ENCODE measurements at places on chromosomes 2 and 18.
A peak's percentile ranks its signal among the peaks of the same experiment; 100 is the strongest.

GRCh38 chr2:2294183-2294690 is 36.8 kb downstream of the MYT1L start:
- no peak for DNase-seq

GRCh38 chr2:54909001-54909400 is 141.2 kb downstream of the RTN4 start:
- no peak for DNase-seq

- DNase-seq = no peak
Observed at GRCh38 chr2:110867078-110867477, 134.7 kb downstream of the ACOXL start.

DNA sequence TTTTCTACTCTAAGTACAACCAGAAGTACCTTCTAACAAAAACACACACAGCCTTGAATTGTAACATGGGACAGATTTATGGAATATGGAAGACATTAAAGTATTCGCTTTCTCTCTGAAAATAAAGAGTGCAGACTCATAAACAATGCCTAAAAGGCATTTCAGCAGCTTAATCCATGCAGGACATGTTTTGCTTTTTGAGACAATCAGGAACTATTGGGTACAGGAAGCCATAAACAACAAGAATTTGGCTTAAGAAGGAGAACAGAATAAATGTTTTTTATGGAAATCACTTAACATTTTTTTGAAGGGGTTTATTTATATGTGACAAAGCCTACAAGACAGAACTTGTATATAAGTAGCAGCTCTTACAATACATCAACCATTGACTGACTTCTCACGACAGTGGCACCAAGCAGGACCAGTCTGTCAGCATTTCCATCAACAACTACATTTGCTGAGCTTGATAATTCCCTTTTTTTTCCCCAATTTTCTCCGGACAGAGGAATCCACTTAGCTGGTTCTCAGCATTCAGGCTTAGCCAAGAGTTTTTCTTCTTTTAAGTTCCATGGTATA is 140.1 kb downstream of the EXOC6B start:
- no peak for DNase-seq

- DNase-seq = no peak
Observed at GRCh38 chr18:22113144-22113844, 56.1 kb upstream of the GATA6 start.

GRCh38 chr2:174395969-174396630 is 570 bp downstream of the SCRN3 start:
- no peak for DNase-seq

DNA sequence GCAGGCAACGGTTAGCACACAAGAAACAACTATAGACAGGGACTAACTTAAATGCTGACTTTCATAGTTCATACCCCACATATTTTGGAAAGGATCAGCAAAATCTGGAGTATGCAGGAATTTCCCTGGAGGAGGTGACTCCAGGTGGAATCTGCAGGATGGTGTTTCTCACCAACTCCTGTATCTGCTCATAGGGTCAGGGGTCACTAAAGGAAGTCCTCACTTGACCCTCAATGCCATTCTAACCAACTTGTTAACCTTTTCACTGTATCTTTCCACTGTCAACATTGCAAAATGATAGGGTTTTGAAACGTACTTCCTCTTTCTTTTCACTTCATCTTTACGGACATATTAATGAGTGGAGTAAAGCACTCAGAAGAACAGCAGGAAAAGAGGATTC is 207.0 kb upstream of the CXCR4 start:
- DNase-seq = no peak

GRCh38 chr2:46615986-46616485 is 136.7 kb downstream of the TMEM247 start:
- peak; percentile 36 for DNase-seq

DNA sequence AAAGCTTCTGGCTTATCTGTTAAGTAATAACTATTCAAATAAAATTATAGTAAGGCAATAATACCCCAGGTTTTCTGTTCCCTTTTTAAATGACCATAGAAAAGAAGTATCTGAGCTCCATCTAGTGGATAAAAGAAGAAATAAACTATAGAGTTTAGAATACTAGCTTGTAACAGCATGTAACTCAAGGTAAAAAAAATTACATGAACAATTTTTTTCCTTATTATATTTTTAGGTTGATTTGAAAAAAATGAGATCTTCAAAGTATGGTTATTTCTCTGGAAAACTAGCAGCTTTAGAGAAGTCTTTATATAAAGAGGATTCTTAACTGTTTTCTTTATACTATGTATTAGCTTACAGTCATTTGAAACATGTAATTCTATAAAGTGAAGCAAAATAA is 58.1 kb downstream of the NCKAP1 start:
- peak; percentile 21 for DNase-seq

GRCh38 chr2:54503192-54503591 is 47.1 kb downstream of the SPTBN1 start:
- DNase-seq = peak; percentile 35

DNA sequence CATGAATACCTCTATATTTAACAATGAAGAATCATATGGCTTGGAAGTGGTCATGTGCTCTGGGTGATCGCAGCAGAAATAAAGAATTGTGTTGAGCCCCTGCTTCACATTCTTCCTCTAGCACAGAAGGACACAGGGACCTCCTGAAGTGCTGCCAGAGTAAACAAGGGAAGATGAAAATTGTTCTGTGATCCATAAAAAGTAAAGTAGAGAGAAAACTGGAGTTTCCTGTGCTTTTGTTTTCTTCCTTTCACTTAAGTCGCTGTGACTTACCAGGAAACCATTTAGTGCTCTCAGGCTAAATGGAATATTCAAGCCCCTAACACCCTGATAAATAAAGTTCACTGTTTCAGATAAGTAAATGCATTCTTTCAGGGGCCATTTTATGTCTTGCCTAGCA is 1173.6 kb upstream of the CHAC2 start:
- no peak for DNase-seq

DNA sequence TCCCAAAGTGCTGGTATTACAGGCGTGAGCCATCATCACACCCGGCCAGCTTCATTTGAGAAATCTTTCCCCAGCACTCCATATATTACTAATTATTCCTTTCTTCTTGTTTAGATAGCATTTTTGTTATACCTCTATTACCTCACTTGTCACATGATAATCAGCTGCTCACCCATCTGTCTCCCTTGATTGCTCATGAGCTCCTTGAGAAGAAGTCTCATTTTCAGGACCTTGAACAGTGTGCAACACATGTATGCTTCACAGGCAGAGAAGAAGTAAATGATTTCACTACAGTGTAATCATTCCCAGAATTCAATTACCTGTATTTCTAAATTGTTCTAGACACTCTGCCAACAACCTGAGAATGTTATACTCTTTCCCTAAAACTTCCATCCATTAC is 6.2 kb downstream of the PAIP2B start:
- DNase-seq = no peak

DNA sequence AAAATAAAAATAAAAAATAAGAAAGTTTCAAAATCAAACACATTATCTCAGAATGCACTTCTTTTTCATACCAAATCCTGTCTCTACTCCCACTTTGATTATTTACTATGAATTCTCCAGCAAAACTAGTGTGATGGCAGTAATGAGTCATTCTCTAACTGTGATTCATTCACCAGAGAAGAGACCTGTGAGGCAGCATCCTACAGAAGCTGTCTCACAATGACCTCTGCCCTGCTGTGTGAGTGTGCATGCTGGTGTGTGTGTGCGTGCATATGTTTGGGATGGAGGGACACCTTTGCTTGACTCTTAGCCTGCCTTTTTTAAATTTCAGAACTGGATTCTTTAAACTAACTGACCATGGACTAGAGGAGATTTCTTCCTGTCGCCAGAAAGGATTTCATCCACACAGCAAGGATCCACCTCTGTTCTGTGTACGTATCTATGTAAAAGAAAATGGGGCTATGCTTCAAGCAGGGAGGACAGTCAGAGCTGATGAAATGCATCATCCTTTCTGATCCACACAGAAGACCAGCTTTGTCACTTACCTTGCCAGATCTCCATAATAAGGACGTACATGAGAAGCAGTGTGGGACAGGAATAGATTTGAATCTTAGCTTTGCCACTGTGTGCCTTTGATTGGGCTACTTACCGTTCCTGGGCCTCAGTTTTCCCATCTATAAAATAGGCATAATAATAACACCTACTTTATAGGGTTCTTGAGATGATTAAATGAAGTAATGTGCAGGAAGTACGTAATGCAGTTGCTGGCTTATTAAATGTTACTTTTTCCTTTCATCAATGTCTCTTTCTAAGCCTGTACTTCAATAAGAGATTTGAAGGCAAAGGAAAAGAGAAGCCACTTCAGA is 31.2 kb downstream of the STAMBP start:
- no peak for DNase-seq

DNA sequence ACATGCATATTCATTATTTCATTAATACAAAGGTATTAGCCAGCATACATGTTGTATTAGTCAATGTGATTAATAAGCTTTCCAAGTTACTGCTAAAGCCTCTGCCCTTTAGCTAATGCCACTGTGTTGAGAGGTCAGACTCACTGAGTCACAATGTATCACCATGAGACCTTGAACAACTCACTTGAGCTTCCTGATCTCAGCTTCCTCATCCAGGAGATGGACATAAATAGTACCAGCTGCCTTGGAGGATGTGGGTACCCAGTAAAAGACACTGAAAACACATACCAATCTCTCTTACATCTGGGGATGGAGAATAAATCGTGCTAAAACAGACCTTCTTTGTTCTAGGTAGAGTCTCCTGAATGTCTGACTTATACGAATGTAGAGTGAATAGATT is 224.6 kb downstream of the EPHA4 start:
- no peak for DNase-seq

DNA sequence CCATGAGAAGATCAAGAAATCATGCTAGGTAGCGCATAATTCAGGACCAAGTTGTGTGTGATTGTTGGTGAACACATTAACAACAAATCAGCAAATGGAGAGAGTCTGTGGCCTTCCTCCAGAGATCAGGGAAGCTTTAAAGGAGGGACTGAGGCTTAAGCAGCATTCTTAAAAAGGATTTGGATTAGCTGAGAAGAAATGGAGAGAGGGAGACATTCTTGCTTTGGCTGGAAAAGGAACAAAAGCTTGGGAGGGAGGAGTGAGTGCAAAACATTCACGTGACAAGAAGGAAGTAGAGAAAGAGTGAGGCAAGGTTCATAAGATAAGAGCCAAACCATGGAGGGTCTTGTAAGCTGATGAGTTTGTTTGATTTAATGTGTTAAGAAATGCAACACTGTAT is 75.6 kb downstream of the SRD5A2 start:
- no peak for DNase-seq

GRCh38 chr2:214934006-214934405 is 124.5 kb upstream of the BARD1 start:
- no peak for DNase-seq

GRCh38 chr2:12606472-12607000 is 110.2 kb upstream of the TRIB2 start:
- DNase-seq = peak; percentile 8

- no peak for DNase-seq
Observed at GRCh38 chr18:6107794-6108193, 212.5 kb upstream of the TMEM200C start.

DNA sequence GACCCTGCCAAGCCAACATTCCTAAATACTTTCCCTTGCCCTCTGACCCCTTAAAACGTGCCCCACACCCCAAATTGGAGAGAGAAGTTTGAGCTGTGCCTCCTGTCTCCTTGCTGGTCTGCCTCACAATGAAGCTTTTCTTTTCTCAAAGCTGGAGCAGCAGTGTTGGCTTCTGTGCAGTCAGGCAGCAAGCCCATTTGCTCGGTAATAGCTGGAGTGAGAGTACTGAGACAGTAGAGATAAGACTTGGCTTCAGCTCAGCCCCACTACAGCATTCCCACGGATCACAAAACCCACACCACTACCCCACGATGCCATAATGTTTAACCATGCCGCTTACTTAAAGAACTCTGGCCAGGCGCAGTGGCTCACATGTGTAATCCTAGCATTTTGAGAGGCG is 73.0 kb downstream of the NCAPH start:
- no peak for DNase-seq

- no peak for DNase-seq
Observed at GRCh38 chr18:51666763-51667191, 469.3 kb upstream of the MEX3C start.

DNA sequence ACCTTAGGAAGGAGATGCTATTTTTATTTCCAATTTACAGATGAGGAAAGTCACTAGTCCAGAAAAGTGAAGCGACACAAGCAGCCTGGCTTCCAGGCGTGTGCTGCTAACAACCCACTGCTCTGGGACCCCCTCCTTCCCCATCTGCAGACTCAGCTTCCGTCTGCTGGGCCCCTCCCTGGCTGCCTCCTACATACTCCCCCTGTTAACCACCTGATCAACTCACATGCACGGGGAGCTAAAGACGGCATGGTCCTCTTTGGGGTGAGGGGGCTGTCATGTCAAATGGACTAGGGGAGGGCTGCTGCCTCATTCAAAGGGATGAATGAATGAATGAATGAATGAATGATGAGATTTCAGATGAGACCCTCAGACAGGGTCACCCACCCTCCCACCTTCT is 184.2 kb downstream of the CTIF start:
- DNase-seq = no peak

GRCh38 chr2:238908960-238909951 is 61.4 kb downstream of the TWIST2 start:
- no peak for DNase-seq

Data from CD4-positive, alpha-beta T cell treated with Interleukin-21 for 1 hour (primary cell).